ENCODE measurements at places on chromosomes 4 and X.
A peak's percentile ranks its signal among the peaks of the same experiment; 100 is the strongest.

DNA sequence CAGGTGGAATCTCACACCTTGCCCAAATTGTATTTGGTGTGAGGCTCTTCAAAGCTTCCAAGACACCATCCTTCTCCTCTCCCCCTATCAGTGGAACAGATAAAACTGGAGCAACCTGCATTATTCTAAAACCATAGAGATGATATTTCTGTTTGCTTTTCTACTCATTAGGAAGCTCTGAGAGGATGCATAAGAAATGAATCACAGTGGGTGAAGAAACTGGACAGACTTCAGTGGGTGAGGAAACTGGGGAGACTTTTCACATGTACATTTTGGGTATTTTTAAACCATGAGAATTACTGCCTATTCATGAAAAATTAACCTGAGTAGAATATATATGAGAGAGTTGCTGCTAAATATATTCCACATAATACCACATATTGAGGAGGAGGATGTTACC, 16.4 kb downstream of the HAND2 start:
- DNase-seq = no peak

- DNase-seq = no peak
These were observed 408.8 kb upstream of the CNKSR2 start for GRCh38 chrX:20965270-20966044.

GRCh38 chr4:165060938-165061337, 7.3 kb downstream of the TRIM75 start:
- no peak for DNase-seq

- DNase-seq = no peak
These were observed 38.3 kb upstream of the SPINK2 start for GRCh38 chr4:56859841-56860240.

DNA sequence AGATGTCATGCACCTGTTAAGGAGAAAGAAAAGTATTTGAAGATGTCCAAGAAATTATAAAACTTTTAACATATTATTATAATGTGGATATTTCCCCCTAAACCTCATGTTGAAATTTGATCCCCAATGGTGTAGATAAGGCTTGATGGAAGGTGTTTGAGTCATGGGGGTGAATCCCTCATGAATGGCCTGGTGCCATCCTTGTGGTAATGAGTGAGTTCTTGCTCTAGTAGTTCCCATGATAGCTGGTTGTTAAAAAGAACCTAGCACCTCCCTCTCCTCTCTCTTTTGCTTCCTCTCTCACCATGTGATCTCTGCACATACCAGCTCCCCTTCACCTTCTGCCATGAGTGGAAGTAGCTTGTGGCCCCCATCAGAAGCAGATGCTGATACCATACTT, 176.6 kb upstream of the NR3C2 start:
- DNase-seq = no peak

- no peak for DNase-seq
These were observed 8.1 kb downstream of the GAB1 start for GRCh38 chr4:143344774-143345173.

GRCh38 chrX:48590203-48591103, 6.8 kb upstream of the WDR13 start:
- DNase-seq = no peak

GRCh38 chr4:13539619-13540445, 4.5 kb downstream of the NKX3-2 start:
- no peak for DNase-seq

GRCh38 chr4:139535871-139536234, 20.2 kb downstream of the SETD7 start:
- DNase-seq = no peak

- DNase-seq = no peak
These were observed 22.6 kb downstream of the SLC25A4 start for GRCh38 chr4:185165605-185166063.

- DNase-seq = no peak
These were observed 678.6 kb downstream of the IQCM start for GRCh38 chr4:149136951-149137620.

DNA sequence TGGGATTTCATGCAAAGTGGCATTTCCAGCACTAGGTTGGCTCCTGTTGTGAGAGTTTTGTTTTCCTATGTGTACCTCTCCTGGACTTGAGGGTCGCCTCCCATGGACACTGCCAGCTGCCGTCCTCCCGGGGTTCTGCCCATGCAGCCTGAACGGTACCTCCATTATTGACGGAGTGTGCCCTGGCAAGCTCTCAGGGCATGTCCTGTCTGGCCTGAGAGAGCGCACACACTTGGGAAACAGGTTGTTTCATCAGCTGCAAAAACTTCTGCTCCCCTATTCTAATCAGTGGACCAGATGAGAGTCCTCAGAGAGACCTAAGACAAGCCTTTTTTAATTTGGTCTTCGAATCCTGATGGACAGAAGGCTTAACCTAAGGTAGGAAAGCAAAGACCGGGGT, 56.6 kb upstream of the HOPX start:
- no peak for DNase-seq

- DNase-seq = no peak
These were observed 14.6 kb upstream of the IL13RA2 start for GRCh38 chrX:115031989-115032388.

DNA sequence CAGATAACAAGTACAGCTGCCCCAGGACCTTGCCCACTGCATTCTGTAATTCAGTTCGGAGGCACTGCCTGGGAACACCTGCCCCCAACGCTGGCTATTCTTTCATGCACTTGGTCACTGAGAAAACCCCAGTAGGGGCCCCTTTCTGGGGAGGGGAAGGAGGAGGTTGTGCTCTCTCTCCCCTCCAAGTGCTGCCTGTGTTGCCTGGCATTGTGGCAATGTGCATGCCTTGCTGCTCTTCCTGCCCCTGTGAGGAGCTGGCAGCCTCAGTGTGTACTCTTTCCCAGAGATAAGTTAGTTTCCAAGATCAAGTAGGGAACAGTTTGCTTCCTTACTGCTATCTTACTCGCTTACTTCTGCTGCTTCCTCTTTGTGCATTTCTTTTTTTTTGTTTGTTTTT, 90.8 kb downstream of the AASDH start:
- DNase-seq = no peak

DNA sequence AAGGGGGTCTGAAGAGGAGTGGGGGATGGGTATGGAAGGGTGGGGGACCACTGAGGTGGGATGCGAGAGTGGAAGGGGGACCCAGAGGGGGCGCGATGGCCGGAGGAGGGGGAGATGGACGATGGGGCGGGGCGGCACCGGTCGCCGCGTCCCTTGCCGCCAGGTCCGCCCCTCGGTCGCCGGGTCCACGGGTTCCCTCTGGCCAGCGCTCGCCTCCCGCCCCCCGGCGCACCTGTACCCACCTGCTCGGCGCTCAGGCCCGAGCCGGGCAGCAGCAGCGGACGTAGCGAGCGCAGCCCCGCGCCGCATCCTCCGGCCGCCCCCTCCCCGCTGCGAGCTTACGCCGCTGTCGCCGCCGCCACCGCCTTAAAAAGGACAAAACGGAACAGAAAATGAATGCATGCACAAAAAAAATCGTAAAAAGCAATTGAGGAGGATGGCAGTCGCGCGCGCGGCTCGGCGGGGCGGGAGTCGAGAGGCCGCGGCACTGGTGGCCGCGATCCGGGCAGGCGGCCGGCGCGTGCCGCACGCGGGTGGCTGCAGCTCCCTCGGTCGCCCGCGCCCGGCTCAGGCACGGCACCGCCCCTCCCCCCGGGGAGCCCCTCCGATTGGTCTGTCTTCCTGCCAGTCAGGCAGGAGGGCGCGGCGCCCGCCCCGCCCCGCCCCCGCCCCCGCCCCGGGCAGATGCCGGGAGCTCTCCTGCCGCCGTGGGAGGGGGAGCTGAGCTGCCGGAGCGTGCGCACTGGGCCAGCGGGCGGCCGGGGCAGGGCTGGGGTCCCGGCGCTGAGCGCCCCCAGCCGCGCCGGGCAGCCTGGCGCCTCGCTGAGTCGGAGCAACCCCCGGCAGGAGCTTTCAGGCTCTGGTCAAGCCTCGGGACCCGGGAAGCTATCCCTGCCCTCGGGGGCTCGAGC, at the start of gene JAKMIP1:
Gene JAKMIP1, minus strand, starts transcription at position 539 of the 911 bp plus-strand sequence. CDS start 87,699 bp downstream, outside the sequence.
- peak; percentile 75 for DNase-seq

GRCh38 chr4:185151296-185151695, 8.2 kb downstream of the SLC25A4 start:
- no peak for DNase-seq

GRCh38 chrX:19725641-19726040, 161.8 kb downstream of the SH3KBP1 start:
- DNase-seq = peak; percentile 72

- DNase-seq = no peak
These were observed 166.3 kb downstream of the KDR start for GRCh38 chr4:54959131-54959530.

DNA sequence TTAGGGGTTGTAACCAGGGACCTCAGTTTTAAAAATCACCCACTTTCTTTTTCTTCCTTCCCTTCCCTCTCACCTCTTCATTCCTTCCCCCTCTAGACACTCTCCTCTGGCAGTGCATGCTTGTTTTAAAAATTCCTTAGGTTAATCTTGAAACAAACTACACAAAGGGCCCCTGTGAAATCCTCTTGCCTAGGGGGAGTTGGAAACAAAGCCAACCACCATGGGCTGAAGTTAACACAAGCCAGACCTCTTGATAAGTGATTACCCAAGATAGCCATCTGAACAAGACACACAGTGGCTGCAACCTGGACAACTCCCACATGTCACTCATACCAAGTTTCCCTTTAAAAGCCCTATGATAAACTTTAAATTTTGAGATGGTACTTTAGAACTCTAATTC, 68.9 kb downstream of the TENT5D start:
- no peak for DNase-seq

DNA sequence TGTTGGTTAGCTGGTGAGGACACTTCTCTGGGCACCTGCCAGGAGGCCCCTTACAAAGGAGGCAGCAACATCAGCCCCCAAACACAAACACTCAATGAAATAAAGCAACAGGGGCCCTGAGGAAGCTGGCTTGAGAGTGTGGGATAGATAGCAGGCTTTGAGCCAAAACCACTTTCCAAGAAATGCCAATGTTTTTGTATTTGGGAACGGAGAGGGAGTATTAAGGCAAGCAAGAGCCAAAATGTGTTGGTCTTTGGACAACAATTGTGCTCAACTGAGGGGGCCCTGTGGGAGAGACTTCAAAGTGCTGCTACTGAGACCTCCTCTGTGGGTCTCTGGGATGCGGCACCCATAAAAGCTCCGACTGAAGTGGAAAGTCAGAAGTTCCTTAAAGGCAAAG, 41.0 kb downstream of the RAI2 start:
- no peak for DNase-seq

DNA sequence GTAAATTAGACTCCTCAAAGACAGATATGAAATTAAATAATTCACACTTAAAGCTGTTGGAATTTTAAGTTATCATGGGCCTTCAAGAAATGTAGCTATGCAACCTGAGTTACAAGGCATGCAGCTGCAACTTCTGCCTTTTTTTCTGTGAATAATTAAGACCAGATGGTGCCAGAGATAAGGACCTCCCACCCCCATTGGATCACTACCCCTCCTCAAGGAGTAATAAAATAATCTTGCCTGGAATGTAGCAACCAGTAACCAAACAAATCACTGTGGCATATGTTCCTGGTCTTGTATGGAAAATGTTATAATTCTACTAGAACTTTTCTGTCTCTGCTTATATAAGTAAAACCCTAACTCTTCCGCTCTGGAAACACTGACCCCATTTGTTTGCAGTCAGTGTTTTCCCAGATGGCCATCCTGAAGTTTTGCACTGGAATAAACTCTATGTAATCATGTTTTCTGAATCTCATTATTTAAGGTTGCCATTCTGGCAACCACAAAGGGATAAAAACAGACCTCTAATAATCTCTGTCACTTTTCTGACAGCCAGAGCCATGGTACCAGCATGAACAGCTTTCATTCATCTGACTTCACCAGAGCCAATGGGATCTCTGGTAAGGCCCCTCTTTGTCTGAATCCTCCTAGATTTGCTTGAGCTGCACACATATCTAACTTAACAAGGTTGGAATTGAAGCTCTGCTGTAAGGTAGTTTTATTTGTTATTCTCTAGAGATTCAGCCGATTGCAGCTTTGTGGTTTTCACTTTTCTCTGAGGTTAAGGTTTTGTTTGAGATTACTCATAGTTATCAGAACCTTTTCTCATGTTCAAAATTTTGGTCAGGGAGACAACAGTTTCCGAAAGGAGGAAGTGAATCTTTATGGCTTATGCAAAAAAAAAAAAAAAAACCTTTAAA, 274.6 kb downstream of the NAF1 start:
- DNase-seq = no peak

GRCh38 chr4:179586460-179586859, 2144.2 kb upstream of the AGA start:
- peak; percentile 10 for DNase-seq

DNA sequence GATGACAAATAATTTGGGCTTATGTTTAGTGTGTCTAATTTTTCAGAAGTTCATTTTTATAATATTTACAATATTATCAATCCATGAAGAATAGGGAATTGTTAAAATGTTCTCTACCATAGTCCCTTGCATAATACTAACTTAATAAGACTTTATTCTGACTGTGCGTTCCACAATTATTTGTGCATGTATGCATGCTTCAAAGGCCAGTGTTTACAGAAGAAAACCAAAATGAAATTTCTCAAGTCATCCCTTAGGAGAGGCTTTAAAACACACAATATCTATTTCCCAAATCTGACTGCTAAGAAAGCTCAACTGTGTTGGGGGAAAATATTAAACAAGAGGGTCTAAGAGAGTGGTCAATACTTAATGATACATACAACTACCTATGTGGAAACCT, 226.3 kb upstream of the ANKRD50 start:
- no peak for DNase-seq

- no peak for DNase-seq
These were observed 18.3 kb downstream of the NOA1 start for GRCh38 chr4:56959100-56959499.

All from upper lobe of left lung (tissue), 6 donors.